ENCODE measurements at places on chromosomes 1 and 21. TPM values are rescaled to one million over a fixed set of nuclear protein-coding genes. Genes with fewer than 3 reads are reported as not detected.

GRCh38 chr1:78229344-78229743, 183.6 kb downstream of the GIPC2 start:
- H3K27ac ChIP-seq: no peak overlapping the region
- H3K27me3 ChIP-seq: no peaks in the 10 kb centered on the region
- no peaks in the 10 kb centered on the region for H3K4me1 ChIP-seq
- no peak for DNase-seq

DNA sequence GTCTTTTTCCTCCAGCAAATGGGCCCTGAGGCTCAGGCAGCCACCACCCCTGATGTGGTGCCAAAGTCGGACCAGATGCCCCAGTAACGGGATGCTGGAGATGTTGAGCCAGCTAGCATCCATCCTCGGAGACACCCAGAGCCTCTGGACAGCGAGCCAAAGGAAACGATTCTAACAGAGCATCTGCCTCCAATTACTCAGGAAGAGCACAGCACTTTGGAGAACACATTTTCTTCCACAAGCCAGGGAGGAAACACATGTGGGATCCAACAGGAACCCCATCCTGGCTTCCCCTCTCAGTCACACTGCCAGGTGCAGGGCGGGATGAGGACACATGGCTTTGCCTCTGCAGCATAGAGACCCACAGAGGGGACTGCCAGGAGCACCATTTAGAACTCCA, 44.9 kb downstream of the C1orf198 start:
- H3K27ac ChIP-seq: no peak overlapping the region
- H3K4me1 ChIP-seq: peaks cover 6% of the 10 kb centered on the region
- no peaks in the 10 kb centered on the region for H3K27me3 ChIP-seq

DNA sequence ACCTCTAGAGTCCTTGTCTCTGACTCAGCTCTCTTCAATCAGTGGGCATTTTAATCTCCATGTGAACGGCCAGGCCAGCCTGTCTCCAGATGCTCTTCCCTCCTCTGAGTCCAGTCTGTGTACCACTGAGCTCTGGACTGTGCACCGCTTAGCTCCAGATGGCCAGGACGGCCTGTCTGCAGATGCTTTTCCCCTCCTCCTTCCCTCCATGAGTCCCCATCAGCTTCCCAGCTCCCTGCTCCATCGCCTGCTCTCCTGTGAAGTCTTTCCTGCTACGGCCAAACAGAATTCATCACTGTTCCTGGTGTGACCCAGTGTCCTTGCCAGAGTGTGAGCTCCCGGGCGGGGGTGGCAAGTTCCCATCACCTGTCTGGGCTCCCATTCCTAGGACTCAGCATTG, 42.0 kb downstream of the STUM start:
- H3K4me3 ChIP-seq: no peak overlapping the region
- H3K36me3 ChIP-seq: no peaks in the 10 kb centered on the region
- no peak overlapping the region for H3K27ac ChIP-seq
- DNase-seq: peak; percentile 17
- no peaks in the 10 kb centered on the region for H3K27me3 ChIP-seq

DNA sequence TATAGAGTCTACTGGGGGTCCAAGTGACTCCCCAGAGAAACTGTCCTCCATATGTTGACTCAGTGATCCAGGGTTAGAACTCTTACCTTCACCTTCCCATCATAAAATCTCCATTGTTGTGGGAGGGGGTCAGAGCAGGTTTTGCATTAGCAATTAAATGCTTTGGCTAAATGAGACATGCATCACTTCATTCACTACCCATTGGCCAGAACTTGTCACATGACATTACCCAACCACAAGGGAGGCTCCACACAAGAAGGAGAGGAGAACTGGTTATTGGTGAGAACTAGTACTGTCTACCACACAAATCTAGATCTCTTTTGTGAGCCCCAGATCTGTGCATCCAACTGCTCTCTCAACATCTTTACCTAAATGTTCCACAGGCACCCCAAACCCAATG, 4.2 kb upstream of the C1orf162 start:
- DNase-seq: no peak
- H3K4me1 ChIP-seq: peaks cover 2% of the 10 kb centered on the region
- no peak overlapping the region for H3K4me3 ChIP-seq

DNA sequence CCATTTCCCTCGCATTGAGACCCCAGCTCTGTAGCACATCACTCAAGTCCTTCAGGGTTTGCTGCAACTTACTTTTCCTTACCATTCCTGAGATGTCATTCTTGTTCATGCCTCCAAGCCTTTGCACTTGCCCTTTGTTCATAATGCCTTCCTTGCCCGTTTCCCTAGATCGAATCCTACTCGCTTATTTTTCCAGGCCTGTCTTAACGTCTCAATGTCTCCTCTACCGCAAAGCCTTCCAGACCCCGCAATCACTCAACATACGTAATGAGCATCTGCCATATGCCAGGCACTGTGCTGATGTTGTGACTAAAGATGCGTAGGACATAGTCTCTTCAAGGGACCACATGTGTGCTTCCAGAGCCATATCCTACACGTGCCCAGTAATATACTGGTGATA, 31.1 kb upstream of the CNIH3 start:
- H3K27ac ChIP-seq: no peak overlapping the region
- H3K4me3 ChIP-seq: no peak overlapping the region
- DNase-seq: no peak
- no peaks in the 10 kb centered on the region for H3K36me3 ChIP-seq

- no peaks in the 10 kb centered on the region for H3K27me3 ChIP-seq
- no peak overlapping the region for H3K27ac ChIP-seq
- no peaks in the 10 kb centered on the region for H3K4me1 ChIP-seq
- DNase-seq: no peak
Measured at GRCh38 chr21:29209696-29210095, 79.3 kb downstream of the MAP3K7CL start.

DNA sequence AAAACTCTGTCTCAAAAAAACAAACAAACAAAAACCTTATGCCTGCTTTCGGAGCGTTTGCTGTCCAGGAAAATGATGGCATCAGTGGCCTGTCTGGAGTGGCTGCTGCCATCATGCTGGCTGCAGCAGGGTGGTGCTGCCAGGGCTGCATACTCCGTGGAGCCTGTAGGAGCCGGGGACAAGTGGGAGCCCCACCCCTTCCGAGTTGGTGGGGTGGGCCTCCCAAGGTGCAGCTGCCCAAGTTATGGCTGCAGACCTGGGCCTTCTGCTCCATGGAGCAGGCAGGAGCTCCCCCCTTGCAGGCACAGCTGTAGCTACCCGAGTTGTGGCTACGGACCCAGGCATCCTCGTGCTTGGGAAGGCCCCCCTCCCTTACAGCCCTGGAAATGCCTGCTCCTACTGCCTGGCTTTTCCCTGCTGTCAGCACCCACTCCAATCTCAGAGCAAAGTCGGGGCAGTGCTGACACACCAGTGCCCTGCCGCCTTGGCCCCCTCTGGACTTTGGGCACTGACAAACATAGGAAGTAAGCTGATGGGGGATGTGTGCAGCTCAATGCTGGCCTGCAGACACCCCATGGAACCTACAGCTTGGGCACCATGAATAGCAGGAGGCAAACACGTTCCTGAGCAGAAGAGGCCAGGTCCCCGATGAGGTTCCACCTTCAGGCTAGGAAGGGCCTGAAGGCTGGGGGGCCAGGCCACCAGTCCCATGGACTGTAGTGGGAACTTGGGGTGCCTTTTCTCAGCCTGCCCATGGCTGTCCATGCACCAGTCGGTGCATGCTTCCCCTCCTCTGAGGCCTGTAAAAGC, 60.4 kb downstream of the CC2D1B start:
- DNase-seq: no peak
- H3K4me1 ChIP-seq: no peaks in the 10 kb centered on the region
- no peaks in the 10 kb centered on the region for H3K27me3 ChIP-seq
- H3K27ac ChIP-seq: no peak overlapping the region
- H3K36me3 ChIP-seq: peaks cover 4% of the 10 kb centered on the region
- no peak overlapping the region for H3K4me3 ChIP-seq

DNA sequence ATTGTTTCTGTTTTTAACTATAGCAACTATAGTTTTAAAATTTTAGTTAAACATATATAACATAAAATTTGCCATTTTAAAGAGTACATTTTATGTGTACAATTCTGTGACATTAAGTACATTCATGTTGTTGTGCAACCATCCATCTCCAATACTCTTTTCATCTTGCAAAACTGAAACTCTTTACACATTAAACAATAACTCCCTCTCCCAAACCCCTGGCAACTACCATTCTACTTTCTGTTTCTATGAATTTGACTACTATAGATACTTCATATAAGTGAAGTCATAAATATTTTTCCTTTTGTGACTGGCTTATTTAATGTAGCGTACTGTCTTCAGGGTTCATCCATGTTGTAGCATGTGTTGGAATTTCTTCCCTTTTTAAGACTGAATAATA, 25.9 kb downstream of the PCBP3 start:
- no peaks in the 10 kb centered on the region for H3K27me3 ChIP-seq
- no peak for DNase-seq
- no peaks in the 10 kb centered on the region for H3K36me3 ChIP-seq
- H3K4me3 ChIP-seq: no peak overlapping the region

GRCh38 chr1:182602935-182603645, 1.1 kb downstream of the RGS16 start:
- no peak overlapping the region for H3K4me3 ChIP-seq
- H3K36me3 ChIP-seq: no peaks in the 10 kb centered on the region
- DNase-seq: no peak
- H3K27me3 ChIP-seq: no peaks in the 10 kb centered on the region
- no peak overlapping the region for H3K27ac ChIP-seq
- no peaks in the 10 kb centered on the region for H3K4me1 ChIP-seq

GRCh38 chr1:4269330-4269729, 369.3 kb upstream of the C1orf174 start:
- no peaks in the 10 kb centered on the region for H3K27me3 ChIP-seq
- no peak overlapping the region for H3K27ac ChIP-seq
- H3K4me3 ChIP-seq: no peak overlapping the region
- no peaks in the 10 kb centered on the region for H3K4me1 ChIP-seq
- H3K36me3 ChIP-seq: no peaks in the 10 kb centered on the region

GRCh38 chr1:76294482-76295194, 220.1 kb downstream of the ST6GALNAC3 start:
- no peak overlapping the region for H3K27ac ChIP-seq
- H3K4me3 ChIP-seq: no peak overlapping the region
- H3K27me3 ChIP-seq: no peaks in the 10 kb centered on the region
- no peaks in the 10 kb centered on the region for H3K4me1 ChIP-seq

- H3K27me3 ChIP-seq: no peaks in the 10 kb centered on the region
- H3K4me3 ChIP-seq: no peak overlapping the region
- DNase-seq: no peak
Measured at GRCh38 chr1:66493731-66494130, 40.2 kb upstream of the SGIP1 start.

GRCh38 chr1:99657213-99658030, 11.5 kb downstream of the PALMD start:
- no peaks in the 10 kb centered on the region for H3K36me3 ChIP-seq
- no peak overlapping the region for H3K27ac ChIP-seq
- no peaks in the 10 kb centered on the region for H3K4me1 ChIP-seq

DNA sequence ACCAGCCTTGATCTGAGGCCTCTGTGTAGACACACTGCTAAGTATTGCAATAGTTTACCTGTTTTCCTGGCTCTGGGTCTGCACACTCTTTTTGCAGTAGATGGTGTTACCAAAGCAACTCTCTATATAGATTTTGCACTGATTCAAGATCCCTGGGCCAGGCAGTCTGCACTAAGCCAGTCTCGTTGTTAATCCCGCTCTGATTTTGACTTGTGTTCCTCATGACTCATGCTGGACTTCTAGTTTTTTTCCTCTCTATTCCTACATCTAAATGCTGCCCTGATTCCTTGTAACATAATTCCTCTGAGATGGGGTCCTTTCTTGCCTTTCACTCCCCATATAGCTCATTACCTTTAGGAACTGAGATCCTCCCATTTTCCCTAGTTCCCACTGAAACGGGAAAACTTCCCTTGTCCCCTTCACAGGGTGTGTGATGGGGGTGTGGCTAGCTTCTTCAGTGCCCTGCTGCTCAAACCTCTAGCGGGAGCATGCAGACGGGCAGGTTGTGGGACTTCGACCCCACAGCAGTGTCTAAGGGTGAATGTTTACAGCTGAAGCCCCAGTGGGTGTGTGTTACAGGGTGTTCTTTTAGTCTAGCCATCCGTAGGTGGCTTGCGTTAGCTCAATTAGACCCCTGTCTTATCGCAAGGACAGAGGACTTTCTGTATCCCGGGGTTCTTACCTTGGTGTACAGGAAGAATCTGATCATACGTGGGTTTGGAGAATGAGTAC, 106.5 kb upstream of the RAB3GAP2 start:
- H3K4me1 ChIP-seq: no peaks in the 10 kb centered on the region
- H3K4me3 ChIP-seq: no peak overlapping the region
- H3K27me3 ChIP-seq: no peaks in the 10 kb centered on the region

- no peaks in the 10 kb centered on the region for H3K36me3 ChIP-seq
- H3K27ac ChIP-seq: no peak overlapping the region
- DNase-seq: no peak
- no peaks in the 10 kb centered on the region for H3K4me1 ChIP-seq
- no peak overlapping the region for H3K4me3 ChIP-seq
Measured at GRCh38 chr21:25297117-25297516, 310.2 kb downstream of the MRPL39 start.

DNA sequence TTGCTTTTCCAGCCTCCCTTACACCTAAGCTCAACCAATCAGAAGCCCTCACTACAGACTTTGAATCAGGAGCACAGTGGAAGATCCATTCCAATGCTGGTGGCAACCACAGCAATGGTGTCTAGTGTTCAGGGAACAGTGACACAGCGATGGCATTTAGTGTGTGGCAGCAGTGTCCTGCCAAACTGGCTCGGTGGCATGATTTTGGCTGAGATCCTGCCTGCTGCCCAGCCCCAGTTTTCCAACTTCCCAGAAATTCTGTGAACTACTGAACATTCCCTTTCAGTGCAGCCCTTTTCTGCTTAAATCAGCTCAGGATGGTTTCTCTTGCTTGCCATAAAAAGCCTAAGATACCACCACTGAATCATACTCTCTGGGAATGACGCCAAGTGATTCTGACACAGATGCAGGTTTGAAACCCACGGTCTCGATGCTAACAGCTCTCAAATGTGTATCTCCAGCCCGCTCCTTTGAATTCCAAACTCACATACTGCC, 8.8 kb downstream of the ASAP3 start:
- no peak overlapping the region for H3K27ac ChIP-seq
- no peak overlapping the region for H3K4me3 ChIP-seq
- H3K36me3 ChIP-seq: no peaks in the 10 kb centered on the region
- DNase-seq: no peak
- H3K27me3 ChIP-seq: no peaks in the 10 kb centered on the region

The LCE1D gene
- polyA plus RNA-seq: not detected

The ZMYND12 gene
- not detected for polyA plus RNA-seq

The TOE1 gene
- 8.1 TPM for polyA plus RNA-seq

The SLAMF7 gene
- 8.9 TPM for polyA plus RNA-seq

The ATF6 gene
- 6.1 TPM for polyA plus RNA-seq

The LCE3E gene
- polyA plus RNA-seq: not detected

The DNASE2B gene
- not detected for polyA plus RNA-seq

The RGS5 gene
- polyA plus RNA-seq: 1,112 TPM

The APOBEC4 gene
- not detected for polyA plus RNA-seq

The CADM3 gene
- polyA plus RNA-seq: not detected

The DNM3 gene
- polyA plus RNA-seq: 2.6 TPM

The AMY1C gene
- polyA plus RNA-seq: not detected

The OR2T29 gene
- polyA plus RNA-seq: not detected

The BEND5 gene
- 2.1 TPM for polyA plus RNA-seq
